Testis (tissue), 5 donors: ENCODE measurements at places on chromosomes 13 and 19.

GRCh38 chr19:2827022-2827421 lies 7.4 kb downstream of the ZNF554 start:
- no peak for DNase-seq

GRCh38 chr19:46731007-46731501 lies 14.1 kb upstream of the PRKD2 start:
- no peak for DNase-seq

DNA sequence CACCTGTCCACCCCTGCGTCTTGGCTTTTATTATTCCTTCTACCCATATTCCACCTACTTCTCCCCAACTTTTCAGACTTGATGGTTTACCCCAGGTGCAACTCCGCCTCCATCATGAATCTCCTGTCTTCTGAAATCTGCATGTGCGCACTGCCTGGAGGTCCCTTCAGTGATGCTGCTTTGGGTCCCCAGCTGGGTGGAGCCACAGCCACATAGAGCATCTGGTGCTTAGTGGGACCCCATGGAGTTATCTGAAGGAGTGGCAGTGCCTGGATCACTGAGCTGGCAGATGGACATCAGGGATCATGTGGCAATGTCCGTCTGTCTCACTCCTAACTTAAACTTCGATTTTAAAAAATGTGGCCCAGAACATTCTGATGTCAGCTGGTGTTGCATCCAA lies 13.5 kb downstream of the ZNF536 start:
- DNase-seq: no peak

DNA sequence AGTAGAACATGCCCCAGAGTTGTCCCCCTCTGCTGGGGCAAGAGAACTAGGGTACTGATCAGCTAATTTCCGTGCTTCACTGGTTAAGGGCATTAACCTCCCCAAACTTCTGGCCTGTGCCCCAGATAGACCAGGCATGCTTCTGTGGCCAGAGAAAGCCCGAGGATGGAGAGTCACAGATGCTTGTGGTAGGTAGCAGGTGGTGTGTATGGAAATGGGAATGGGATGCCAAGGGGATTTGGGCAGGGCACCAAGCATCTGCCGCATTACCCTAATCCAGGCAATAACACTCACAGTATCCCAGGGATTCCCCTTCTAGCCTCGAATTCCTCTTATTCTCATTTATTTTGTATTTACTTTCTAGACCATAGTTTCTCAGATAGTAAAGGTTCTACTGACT lies 124.8 kb upstream of the KLF12 start:
- DNase-seq: no peak

GRCh38 chr13:22506096-22506691 lies 674.6 kb upstream of the SGCG start:
- DNase-seq: no peak

- no peak for DNase-seq
These were observed 579.4 kb upstream of the MIR17HG start for GRCh38 chr13:90768116-90768515.

DNA sequence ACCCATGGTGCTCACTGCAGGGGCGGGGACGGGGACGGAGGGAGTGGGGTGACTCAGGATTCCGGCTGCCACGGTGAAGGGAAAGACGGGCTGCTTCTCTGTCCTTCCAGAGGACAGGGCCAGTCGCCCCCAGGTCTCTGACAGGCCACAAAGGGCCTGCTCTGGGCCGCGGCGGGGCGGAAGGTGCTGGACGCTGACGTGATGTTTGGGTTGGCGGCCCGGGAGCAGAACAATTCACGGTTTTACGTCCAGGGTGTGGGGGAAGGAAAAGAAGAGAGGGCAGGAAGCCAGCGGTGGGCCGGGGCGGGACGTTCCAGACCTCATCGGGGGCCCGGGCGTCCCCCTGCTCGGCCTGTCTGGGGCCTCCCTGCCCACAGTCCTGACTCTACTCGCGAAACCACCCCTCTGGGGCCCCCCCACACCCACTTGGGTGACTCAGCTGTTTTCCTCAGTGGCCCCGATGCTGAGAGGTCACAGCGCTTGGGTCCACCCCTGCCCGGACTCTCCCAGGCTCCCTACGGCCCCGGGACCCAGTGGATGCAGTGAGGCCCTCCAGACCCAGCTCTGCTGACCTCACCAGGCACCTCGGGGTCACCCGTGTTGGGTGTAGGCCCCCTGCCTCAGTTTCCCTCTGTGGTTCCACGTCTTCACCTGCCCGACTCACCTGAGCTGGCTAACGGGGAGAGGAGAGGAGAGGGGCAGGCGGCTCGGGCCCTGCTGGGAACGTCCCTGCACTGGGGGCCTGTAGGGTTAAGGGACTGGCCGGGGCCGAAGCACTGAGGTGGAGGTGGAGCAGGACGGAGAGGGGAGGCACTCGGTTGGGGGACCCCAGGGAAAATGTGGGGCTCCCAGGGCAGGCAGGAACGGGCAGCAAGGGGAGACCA lies 29.2 kb downstream of the PIP5K1C start:
- DNase-seq: peak; percentile 70

GRCh38 chr13:76636829-76637228 lies 249.4 kb downstream of the KCTD12 start:
- peak; percentile 64 for DNase-seq

DNA sequence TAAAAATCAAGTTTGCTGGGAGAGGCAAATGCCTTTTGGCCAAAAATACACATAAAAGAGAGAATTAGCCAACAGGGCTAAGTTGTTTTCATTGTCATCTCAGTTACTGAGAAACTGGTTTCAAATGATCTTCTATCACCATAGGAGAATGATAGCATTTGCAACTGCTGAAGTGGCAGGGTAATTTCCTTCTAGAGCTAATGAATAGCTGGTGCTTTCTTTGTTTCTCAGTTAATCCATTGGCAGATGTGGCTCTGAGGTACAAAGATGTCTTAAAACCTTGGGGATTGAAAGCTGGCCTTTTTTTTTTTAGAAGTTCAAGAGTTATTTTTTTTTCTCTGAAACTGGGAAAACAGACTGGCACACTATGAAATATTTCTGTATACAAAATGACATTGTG lies 332.7 kb upstream of the KLF12 start:
- no peak for DNase-seq

GRCh38 chr19:53971673-53972072 lies 8.9 kb downstream of the CACNG8 start:
- no peak for DNase-seq

DNA sequence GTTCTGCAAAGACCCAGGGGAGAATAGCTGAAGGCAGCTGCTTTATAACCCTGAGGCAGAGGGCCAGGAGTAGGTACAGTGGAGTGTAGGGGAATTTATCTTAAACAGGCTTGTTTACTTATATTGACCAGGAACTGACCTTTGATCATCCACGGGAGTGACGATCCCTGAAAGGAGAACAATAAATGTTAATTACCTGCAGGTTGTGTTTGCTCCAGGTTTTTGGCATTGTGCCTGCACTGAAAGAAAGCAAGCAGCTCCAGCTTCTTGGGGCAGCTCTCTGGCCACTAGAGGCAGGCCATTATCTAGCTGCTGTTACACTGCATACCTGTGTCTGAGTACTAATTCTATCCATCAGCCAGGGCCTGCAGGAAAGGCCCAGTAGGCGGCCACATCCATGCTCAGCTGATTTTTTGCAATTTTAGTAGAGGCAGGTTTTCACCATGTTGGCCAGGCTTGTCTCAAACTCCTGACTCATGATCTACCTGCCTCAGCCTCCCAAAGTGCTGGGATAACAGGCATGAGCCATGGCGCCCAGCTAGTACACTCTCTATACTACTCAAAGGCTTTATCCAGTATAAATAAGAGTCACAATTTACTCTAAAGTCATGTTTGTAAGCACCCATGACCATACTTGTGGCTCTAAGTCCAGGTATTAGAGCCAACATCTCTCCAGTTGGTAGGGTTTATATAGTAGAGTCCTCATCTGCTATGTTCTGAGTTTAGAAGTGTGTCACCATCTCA lies 8.5 kb upstream of the ZNF91 start:
- no peak for DNase-seq

DNA sequence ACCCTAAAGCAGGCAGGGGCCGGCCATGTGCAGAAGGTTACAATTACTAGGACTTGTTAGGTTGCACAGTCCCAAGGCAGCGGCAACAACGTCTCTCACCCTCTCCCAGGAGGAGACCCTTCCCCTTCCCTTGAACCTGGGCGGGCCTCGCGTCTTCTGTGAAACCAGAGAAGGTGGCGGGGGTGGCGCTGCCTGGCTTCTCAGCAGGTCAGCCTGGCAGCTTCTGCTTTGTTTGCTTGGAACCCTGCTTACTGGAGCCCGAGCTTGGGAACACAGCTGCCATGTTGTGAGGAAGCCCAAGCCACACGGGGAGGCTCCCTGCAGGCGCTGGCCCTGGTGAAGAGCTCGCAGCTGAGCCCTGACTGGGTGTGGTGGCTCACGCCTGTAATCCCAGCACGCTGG lies 15.5 kb downstream of the MKNK2 start:
- DNase-seq: no peak

DNA sequence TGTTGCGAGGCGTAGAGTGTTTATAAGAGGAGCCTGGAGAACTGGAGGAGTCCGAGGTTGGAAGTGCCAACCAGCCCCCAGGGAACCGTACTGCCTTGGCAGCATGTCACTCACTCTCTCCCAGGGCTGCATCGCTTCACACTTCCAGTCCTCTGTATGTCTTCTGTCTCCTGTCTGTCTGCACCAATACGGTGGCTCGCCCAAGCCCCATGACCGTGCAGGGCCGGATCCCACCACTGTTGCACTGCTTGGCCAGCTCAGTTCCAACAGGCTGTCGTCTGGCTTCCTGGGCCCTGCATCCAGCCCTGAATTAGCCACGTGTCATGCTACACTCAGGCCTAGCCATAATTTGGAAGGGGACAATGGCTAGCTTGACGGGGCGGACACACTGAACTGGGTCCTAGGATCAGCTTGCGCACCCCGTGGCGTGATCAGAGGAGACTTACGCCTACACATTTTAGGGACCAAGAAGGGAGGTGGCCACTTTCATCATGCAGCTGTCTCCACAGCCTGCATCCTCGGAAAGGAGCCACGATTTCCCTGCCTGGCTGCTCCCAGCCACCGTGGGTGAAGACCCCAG lies 147.1 kb downstream of the URI1 start:
- DNase-seq: no peak

GRCh38 chr13:106818971-106819370 lies 251.0 kb upstream of the ARGLU1 start:
- DNase-seq: no peak

DNA sequence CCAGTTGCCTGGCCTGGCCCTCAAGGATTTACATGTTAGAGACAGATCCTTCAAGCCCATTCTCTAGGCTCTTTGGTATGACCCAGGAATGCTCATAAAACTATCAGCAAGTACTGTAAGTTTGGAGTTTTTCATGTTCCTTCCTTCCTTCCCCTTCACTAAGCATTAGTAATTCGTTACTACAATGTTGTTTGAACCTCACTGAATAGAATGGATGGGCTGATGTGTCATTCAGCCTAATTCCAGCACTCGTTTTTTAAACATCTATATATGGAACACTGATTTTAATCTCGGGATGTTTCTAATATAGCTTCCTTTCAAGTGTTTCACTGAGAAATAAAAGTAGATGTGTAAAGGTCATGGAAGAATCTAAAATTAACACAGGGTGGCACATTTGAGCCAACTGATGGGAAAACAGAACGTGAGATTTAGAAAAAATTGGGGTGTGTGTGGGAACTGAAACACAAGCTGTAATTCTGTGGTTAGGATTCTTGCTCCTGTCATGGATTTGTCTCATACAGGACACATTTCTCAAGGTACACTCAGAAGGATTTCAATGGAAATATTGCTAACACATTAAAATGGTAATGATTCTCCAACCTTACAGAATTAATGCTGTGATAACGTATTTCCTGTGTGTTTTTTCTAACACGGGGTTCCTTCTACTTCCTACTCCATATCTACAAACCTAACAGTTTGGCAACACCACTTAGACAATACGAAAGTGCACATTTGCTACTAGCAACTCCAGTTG lies 93.4 kb downstream of the FLT1 start:
- no peak for DNase-seq

DNA sequence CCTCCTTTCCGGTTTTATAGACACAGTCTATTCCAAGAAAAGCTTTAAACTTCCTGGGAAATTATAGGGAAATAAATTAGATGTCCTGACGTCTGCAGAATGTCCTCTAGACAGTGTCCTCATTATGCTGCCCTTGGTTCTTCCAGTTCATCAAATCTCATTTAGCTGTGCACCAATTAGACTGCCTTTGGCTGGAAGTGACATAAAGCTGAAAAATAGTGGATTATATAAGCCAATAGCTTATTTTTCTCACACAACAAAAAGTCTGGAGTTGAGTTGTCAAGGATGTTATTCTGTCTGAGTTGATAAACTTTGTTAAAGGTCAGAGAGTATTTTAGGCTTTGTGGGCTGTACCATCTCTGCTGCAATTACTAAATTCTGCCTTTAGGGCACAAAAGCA lies 314.8 kb upstream of the TMTC4 start:
- no peak for DNase-seq

GRCh38 chr13:110356362-110356761 lies 49.3 kb downstream of the COL4A2 start:
- no peak for DNase-seq

GRCh38 chr19:5864725-5865486 lies 5.4 kb downstream of the FUT5 start:
- DNase-seq: no peak

DNA sequence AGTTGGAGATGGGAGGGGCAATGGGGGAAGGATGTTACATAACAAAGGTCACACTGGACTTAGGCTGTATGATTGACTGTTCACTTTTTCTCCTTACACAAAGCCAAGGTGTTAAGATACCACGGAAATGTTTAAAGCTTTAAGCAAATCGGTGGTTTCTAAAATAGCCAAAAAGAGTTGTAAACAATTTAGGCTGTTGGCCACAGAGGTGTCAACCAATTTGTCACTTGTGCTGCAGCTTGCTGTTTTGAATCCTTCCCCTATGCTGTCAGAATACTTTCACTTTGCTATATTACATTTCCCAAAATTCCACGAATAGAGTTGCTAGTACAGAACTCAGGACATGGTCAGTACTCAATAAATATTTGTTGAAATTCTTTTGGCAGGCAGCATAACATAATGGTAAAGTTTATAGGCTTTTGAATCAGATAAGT lies 149.3 kb downstream of the VWA8 start:
- no peak for DNase-seq

GRCh38 chr13:108674346-108674745 lies 44.9 kb downstream of the MYO16 start:
- no peak for DNase-seq

GRCh38 chr19:37817180-37817981 lies 38.0 kb upstream of the ZNF573 start:
- peak; percentile 89 for DNase-seq

GRCh38 chr13:51943721-51944120 lies 67.5 kb downstream of the ATP7B start:
- no peak for DNase-seq

GRCh38 chr19:1873524-1874473 lies 10.4 kb upstream of the KLF16 start:
- DNase-seq: peak; percentile 72

DNA sequence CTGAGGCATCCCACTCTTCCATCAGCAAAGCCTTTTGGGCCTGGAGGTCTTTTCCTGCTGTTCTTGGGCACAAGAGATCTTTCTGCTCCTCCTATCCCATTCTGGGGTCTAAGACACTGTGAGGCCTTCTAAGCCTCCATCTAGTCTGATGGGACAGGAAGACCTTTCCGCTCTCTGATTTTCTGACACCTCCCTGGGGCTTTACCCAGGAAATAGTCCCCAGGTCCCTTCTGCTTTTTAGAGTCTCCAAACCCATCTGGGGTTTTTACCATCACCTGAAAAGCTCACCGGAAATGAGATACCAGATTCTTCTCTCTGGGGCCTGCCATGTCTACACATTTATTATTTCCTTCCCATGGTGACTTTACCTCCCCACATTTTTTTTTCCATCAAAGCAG lies 21.1 kb downstream of the CLEC17A start:
- no peak for DNase-seq

GRCh38 chr13:44730851-44731250 lies 154.7 kb upstream of the TSC22D1 start:
- DNase-seq: no peak

GRCh38 chr13:53343361-53343744 lies 314.7 kb downstream of the OLFM4 start:
- no peak for DNase-seq
